Activated CD4-positive, alpha-beta T cell treated with anti-CD3 and anti-CD28 coated beads for 1 hour (primary cell): ENCODE measurements at places on chromosomes 13 and 19.

DNA sequence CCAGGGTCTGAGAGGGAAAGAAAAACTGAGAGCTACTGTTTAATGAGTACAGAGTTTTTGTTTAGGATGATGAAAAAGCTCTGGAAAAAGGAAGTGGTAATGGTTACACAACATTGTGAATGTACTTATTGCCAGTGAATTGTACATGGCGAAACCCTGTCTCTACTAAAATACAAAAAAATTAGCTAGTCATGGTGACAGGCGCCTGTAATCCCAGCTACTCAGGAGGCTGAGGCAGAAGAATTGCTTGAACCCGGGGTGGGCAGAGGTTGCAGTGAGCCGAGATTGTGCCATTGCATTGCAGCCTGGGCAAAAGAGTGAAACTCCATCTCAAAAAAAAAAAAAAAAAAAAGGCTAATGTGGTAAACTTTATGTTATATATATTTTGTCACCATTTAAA is 96.3 kb downstream of the VWA8 start:
- no peak for DNase-seq

GRCh38 chr13:38053896-38054295 is 184.3 kb upstream of the TRPC4 start:
- DNase-seq, result no peak

DNA sequence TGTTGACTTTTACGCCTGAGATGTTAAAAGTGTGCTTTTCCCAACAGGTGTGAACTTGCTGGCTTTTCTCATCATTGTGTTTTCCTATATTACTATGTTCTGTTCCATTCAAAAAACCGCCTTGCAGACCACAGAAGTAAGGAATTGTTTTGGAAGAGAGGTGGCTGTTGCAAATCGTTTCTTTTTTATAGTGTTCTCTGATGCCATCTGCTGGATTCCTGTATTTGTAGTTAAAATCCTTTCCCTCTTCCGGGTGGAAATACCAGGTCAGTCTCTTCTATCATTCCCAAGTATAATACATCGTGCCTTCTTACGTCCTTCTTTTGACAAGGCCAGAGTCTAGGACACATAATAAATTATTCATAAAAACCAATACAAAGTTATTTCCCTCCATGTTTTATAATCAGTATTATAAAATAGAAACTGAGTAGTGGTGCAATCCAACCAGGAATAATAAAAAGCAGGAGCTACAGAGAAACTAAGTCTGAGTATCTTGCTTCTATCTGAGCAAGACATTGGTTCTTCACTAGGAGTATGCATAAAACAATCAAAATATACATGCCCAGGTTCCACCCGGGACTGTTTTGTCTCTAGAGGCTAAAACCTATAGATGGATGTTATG is 57.9 kb downstream of the RXFP2 start:
- no peak for DNase-seq

DNA sequence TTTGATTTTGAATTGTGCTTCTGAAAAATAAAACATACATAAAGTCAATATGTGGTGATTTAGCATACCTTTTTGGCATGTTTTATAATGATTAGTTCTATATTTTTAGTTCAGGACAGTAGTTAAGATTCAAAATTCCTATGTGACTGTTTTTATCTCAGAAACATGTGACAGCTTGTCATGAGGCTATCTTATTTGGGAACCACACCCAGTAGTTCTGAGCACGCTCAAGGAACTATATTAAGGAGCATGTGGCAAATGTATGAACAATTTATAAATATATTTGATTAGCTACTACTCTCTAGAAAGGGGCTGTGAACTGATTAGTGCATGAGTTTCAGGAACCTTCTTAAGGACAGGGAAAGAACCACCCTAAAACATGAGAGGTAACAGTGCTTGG is 38.8 kb downstream of the FGF9 start:
- no peak for DNase-seq

- no peak for DNase-seq
These were observed 176.5 kb downstream of the SPRY2 start for GRCh38 chr13:80164462-80164861.

DNA sequence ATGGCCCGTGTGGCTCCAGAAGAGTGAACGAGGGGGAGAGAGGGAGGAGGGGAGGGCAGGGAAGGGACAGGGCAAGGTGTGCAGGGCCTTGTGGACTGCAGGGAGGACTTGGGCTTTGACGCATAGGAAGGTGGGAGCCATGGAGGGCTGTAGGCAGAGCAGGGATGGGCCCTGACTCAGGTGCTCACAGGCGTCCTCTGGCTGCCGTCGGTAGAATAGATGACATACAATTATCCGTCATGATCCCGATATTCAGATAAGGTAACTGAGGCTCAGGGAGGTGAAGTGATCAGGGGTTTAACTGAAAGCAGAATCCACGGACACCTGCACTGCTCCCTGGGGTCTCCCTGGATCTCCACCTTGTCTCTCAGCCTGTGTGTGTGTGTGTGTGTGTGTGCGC is 3.4 kb downstream of the C3 start:
- no peak for DNase-seq

GRCh38 chr19:19214892-19215291 is 3.1 kb downstream of the NCAN start:
- no peak for DNase-seq

DNA sequence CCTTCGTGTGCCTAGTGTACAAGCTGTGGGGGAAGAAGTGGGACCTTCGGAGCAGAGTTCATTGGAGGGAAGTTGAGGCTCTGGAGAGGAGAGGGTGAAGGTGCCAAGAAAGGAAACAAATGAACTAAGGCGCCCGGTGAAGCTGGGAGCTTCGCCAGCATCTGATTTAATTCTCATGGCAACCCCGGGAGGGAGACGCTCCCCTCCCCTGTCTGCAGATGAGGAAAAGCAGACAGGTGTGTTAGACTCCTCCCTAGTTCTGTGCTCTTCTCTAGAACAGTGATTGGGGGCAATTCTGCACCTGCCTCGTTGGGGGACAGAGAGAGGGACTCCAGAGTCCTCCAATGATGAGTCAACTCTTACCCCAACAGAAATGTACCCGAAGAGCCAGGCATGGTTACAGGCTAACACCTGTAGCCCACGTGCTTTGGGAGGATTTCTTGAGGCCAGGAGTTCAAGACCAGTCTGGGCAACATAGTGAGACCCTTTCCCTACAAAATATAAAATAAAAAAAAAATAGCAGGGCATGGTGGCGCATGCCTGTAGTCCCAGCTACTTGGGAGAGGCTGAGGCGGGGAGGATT is 4.2 kb downstream of the SSC5D start:
- DNase-seq, result no peak

DNA sequence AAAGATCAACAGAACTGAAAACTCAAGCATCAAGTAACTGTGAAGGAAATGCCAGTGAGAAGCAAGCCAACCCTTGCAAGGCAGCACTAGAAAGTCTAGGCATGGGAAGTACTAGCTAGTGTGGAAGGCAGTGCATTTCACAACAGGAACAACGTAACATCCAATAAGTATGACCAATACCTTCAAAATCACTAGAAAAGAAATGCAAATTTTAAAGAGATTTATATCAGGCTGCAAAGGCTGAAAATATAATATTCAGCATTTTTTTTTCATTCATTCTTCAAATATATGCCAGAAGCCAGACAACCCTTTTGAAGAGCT is 121.9 kb downstream of the DLEU7 start:
- no peak for DNase-seq

GRCh38 chr19:49564616-49565045 is 15.7 kb downstream of the NOSIP start:
- no peak for DNase-seq

DNA sequence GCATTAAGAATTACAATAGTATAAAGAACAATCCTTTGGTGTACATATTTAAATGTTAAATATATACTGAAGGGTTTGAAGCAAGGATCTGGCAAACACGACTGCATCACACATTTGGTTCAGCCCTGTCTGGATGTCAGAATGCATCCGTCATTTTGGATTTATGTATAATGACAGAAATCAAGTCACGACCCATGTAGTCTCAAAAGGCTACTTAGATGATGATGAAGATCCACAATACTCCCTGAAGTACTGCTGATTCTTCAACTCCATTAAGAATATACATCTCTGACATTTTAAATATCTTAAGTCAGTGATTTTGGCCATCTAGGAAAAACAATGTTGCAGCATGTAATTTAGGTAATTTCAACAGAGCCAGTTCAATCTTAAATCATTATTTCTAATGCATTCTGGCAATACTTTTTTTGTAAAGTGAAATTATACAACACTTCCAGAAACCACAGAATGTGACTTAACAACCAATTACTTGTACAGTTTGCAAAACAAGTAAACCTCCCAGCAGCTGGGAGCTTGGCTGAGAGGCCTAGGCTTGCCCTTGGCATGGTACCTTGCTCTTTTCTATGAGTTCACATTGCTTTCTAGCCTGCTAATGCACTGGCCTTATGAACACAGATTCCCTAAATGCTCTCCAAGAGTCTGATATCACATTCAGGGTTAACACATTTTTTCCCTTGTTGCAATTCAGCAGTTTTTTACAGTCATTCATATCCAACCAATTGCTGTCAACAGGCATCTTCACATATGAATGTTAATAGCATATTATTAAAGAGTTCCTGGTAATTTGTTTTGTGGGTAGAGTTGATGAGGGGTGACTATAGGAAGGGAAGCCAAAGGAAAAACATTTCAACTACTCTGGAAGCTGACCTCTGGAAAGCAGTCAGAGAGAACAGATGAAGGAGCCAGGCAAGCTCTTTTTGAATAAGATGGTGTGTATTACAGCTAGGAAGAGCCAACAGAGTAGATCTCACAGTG is 175.2 kb downstream of the ENOX1 start:
- DNase-seq, result no peak

GRCh38 chr13:109976206-109976997 is 190.0 kb upstream of the IRS2 start:
- no peak for DNase-seq

DNA sequence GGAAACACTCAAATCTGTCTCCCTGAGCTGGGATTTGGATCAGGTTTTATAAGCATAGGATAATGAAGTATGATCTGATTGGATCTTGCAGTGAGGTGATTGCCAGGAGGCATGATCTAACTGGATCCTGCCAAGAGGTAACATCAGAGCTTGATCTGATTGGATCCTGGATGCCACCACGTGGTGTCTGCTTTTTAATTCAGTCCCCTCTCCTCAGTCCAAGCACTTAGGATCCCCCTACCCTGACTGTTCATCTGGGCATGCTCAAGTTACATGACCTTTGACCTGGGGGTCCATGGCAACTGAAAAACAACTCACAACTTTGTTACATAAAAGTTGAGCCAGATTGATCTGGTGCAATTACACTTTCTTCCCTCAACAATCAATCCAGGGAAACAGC is 47.5 kb upstream of the LSM14A start:
- no peak for DNase-seq

DNA sequence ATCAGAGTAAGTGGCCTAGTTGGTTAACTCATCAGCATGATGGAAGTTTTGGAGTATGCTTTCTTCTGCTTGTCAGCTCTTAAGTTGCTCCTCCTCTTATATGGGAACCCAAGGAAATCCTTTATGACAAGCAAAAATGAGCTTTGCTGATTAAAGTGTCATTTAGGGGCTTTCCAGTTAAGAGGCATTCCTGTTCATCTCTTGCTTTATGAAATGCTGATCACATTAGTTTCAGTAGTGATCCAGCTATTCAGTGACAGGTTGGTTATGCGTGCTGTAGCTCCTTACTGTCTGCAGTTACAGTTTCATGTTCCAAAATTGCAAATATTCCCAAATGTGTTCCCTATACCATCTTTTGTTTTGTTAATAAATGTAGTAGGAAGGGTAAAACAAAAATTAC is 146.6 kb downstream of the CDK8 start:
- DNase-seq, result no peak

GRCh38 chr13:40660141-40660664 is 6.2 kb downstream of the FOXO1 start:
- DNase-seq, result no peak

DNA sequence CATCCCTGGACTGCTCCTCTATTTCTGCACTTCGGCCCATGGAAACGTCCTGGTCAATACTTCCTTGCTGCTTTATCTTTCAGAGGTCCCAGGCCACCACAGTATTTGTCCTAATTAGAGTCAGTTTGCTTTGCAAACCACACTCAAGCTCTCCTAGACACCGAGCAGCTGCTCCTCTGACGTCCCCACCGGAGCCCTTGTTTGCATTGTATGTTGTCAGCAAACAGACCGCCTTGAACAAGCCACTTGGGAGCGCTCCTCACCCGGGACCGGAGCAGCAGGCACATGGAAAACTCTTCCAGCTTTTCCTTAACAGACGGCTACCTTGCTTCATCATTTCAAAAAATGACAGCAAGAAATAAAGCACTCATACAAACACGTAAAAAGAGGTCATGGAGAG is 51.5 kb upstream of the GTF3A start:
- no peak for DNase-seq

DNA sequence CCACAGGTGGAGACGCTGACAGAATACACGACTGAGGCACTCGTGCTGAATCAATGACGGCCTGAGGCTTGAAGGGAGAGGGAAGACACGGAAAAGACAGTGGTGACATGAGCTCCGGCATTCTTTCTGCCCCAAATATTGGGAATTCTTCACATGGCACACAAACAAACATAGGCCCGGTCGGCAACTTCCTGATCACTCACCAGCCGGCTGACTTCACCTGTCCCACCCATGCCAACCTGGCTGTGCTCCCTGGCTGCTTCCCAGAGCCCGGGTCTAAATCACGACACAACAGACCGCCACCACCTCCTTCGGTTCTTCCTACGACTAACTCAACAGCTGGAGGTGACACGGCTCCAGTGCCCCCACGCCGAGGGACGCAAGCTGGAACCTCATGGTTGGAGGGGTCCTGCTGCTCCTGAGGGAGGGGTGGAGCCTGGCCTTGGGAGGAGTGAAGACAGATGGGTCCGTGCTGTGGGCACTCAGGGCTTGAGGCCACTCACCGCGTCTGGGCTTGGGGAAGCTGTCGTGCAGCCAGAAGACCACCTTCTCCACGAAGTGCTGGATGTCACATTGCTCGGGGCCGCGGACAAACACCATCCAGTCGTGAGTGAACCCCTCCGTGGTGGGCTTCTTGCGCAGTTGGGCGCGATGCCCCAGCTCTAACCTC is 9.6 kb downstream of the MLLT1 start:
- DNase-seq, result no peak

DNA sequence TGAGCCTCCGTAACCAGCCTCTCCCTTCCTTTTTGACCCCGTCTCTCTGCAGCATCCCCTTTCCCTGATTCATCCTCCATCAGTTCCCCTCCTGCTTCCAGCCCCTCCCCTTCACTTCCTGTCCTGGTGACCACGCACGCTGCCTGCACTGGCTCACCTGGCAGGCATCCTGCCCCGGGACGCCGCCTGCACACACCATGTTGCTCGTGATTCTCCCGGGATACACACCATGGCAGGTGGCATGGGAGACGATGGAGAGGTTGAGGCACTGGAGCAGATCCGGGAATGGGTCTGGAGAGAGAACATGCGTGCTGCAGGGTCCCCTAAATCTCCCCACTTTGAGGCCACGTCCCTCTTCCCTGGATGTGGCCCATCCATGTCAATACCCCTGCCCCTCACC is 4.2 kb downstream of the KLK12 start:
- no peak for DNase-seq
